ENCODE measurements at places on chromosomes 5 and 9. TPM values are rescaled to one million over a fixed set of nuclear protein-coding genes. Genes with fewer than 3 reads are reported as not detected.

DNA sequence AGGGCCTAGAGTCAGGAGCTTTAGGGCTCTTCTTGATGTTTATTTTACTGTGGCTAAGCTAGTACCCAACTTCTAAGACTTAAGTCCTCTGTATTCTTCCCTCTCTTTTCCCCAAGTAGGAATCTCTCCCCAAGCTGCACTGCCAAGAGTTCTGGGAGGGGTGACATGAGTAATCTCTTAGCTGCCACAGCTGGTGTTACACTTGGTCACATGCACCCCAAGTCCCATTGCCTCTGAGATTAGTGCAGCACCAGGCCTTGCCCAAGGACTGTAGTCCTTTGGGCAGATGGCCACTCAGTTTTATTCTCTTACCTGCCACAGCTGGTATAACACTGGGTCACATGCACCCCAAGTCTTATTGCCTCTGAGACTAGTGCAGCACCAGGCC, 114.7 kb upstream of the RIOK2 start:
- DNase-seq = no peak

- no peak for DNase-seq
These were observed 113.7 kb downstream of the TMEM232 start for GRCh38 chr5:110612794-110613247.

DNA sequence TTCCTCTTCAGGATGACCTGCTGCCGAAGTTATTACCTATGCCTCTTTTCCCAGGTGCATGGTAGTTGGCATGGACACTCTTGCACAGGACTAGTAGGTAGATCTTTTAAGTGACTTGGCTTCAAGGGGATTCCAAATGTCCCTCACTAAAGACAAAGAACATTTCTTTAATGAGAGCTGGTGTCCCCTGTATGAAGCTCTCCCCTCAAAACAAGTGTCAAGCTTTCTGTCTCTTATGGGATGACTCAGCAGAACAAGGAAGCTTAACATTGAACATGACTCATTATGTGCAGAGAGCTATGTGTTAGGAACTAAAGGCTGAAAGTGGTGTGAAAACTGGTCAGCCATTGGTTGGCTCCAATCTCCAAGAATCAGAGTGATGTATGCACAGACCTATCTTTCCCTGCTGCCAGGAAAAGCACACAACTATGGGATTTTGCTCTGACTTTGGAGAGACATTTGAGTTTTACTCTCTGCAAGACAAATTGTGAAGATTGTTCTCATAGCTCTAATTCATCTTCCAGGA, 120.5 kb downstream of the PRDM6 start:
- no peak for DNase-seq

DNA sequence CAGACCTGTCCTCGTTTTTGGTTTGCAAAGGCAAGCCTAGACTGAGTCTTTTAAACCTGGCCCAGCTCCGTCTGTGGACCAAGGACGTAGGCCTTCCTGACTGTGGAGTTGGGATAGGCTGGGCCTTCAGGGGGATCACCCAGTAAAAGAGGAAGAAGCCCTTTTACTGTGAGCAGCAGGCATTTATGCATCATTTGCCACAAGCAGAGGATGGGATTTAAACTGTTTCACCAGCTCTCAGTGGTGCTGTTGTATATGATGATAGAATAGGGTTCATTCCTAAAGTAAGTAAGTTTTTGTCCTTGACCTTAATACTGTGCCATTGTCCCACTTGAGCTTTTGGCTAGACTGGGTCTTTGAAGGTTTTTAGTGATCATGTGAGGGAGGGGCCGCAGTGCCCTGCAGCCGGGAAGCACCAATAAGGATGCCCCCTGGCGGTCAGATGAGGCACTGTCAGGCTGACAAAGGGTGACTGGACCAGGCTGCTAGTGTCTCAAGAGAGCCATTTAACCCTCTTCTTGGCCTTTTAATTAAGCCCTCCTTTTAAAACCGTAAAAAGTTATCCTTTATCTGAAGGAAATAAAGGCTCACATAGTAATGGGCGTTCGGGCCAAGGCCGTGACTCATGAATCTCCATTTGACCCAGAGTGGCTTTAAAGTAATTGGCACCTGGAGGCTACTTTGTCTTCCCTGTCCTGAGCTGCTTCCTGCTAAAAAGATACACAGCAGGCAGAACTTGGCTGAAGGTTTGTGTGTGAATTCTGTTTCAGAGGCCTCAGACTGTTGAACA, 74.0 kb downstream of the UBAP1 start:
- peak; percentile 28 for DNase-seq

DNA sequence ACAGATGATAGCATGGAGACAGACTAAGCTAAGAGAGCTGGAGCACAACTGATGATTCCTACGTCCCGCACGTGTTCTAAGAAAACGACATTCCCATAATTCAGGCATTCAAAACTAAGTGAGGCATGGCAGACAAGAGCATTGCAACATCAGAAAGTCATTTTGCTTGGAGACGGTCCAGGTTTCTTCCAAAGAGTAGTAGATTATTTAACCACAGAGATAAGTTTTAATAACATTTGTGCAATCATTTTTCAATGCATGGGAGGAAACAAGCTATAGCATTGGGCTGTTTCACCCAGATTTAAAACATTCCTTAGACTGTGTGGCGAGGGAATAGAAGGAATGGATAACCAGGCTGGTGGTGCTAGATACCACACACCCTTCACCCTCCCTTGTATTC, 117.2 kb downstream of the APBA1 start:
- no peak for DNase-seq

GRCh38 chr9:120904061-120904977, 22.3 kb downstream of the TRAF1 start:
- no peak for DNase-seq

- no peak for DNase-seq
These were observed 91.8 kb upstream of the MVB12B start for GRCh38 chr9:126234681-126235335.

GRCh38 chr5:612498-613424, 621 bp downstream of the CEP72 start:
- DNase-seq = no peak

The ZNF658 gene
- 10.0 TPM for polyA plus RNA-seq

The HNRNPA0 gene
- polyA plus RNA-seq = 70.2 TPM

The INSL6 gene
- 0.53 TPM for polyA plus RNA-seq

The ACTBL2 gene
- polyA plus RNA-seq = not detected

The PTGR1 gene
- polyA plus RNA-seq = 168 TPM

The TNFSF15 gene
- polyA plus RNA-seq = 8.0 TPM

The IER5L gene
- polyA plus RNA-seq = 11.5 TPM

The PKD2L2 gene
- 0.84 TPM for polyA plus RNA-seq

The RAD23B gene
- 129 TPM for polyA plus RNA-seq
